ENCODE measurements at places on chromosomes 11 and 22.

DNA sequence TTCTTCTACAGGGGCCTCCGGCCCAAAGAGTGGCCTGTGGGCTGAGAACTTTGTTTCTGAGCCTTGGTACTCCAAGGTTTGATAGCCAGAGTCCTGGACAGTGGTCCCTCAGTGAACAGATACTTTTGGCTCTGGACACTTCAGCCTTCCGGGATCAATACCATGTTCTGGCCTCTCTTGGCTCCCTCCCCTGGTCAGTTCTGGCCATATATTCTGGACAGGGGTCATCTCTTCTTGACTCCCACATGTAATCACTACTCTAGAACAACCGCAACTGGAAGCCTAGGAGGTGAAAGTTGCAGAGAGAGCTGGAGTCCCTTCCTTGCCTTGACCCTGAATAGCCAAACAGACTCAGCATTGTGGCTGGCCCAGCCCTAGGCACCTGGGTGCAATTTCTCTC is 2.3 kb downstream of the RTN4RL2 start:
- DNase-seq, result no peak

DNA sequence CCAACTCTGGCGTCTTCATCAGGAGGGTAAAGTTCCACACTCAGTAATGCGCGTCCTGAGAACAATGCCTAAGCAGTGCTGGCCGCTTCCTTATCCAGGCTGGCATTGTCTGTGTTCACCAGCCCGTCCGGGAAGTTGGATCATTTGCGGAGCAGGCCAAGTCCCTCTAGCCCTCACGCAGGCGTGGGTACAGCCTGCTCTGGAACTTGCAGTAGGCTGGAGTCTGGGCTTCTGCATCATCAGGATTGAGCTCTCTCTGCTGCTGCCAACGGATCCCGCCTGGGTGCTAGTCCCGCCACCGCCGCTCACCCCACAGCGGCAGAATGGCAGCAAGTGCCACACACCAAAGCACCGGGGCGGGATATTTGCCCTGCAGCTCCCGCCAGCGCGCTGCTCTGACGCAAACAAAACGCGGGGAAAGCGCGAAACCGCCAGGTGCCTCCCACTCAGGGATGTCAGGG is 29.0 kb downstream of the GLYATL1 start:
- no peak for DNase-seq

GRCh38 chr11:38252620-38253019 is 1654.6 kb upstream of the RAG2 start:
- no peak for DNase-seq

GRCh38 chr22:24335496-24335895 is 64.9 kb downstream of the SPECC1L start:
- DNase-seq, result no peak

DNA sequence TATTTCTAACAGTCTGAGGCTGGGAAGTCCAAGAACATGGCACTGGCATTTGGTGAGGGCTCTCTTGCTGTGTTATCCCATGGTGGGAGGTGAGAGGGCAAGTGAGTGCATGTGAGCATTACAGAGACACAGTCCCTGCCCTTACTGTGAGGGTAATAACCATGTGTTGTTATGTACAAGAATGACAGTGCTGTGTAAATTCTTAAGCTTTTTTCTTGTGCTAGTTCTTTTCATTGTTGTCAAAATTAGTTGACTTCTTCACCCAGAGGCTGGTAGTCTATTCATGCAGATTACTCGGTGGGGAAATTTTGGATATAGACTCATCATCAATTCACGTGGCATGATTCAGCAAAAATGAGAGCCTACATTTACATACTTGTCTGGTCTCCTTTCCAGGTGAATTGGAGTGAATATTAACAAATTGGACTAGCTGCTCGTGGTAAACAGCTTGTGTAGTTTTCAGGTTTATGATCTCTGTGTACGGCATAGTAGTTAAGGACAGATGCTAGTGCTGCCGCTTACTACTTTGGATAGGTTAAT is 49.3 kb downstream of the ATXN10 start:
- DNase-seq, result no peak

- no peak for DNase-seq
Measured at GRCh38 chr11:22957786-22958185, 97.5 kb upstream of the CCDC179 start.

- no peak for DNase-seq
Measured at GRCh38 chr22:33105501-33105911, 47.3 kb upstream of the SYN3 start.

GRCh38 chr22:29861672-29862297 is 21.2 kb upstream of the MTMR3 start:
- DNase-seq, result no peak

- DNase-seq, result no peak
Measured at GRCh38 chr11:34251589-34251980, 106.2 kb downstream of the ABTB2 start.

- DNase-seq, result no peak
Measured at GRCh38 chr22:29112121-29112520, 39.3 kb downstream of the KREMEN1 start.

GRCh38 chr11:99281331-99281730 is 260.6 kb downstream of the CNTN5 start:
- DNase-seq, result no peak

GRCh38 chr22:23370251-23370650 is 189.9 kb downstream of the BCR start:
- DNase-seq, result no peak

- DNase-seq, result no peak
Measured at GRCh38 chr11:32435511-32435941, at the start of gene WT1. TSS of gene WT1 (minus strand) at chr11:32435539.

DNA sequence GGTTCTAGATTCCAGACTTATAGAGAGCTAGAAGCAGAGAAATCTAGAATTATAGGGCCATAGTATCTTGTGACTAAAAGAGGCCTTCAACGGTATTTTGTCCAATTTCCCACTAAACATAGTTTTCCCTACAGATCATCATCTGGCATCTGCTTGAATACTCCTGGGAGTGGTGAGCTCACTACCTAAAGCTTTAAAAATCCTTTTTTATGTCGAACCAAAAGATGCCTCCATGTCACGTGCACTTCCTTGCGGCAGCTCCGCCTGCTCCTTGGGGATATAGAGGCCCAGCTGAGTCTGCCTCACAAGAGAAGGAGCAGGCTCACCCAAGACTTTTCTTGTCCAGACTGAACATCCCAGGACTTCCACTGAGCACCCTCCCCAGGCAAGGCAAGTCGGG is 4.3 kb upstream of the MB start:
- DNase-seq, result no peak

DNA sequence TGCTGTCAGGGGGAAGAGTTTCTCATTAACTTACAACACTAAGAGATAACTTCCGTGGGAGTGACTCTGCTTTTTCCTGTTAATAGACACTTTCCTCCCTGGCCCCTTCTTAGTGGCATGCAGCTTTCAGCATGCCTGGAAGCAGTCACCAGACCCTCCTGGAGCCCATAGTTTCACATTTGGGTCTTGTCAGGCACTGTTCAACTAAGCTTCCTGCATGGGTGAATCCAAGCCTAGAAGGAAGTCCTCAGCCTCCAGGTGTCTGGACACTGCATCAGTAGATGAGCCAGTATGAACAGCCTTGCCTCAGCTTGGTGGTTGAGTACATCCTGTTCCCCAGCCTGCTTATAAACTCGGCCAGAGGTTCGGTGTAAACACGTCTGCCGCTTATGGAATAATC is 68.1 kb downstream of the PPP6R3 start:
- no peak for DNase-seq

DNA sequence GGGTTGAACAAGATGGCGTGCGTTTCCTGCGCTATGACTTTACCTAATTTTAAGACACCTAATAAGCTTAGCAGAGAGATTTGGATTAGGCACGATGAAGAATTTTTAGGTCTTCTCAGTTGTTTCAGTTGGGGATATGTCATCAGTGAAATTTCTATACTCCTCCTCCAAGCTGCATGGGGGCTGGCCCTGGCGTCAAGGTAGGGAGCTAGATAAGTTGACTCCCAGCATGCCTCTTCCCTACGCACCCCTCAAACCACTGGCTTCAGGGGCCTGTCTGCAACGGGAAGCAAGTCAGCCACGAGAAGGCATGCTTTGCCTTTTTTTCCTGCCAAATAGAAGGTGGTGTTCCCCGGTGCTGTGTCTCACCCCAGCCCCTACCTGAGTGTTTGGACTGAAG is 13.3 kb downstream of the DGAT2 start:
- DNase-seq, result no peak

- DNase-seq, result no peak
Measured at GRCh38 chr22:22343581-22344296, 99.2 kb downstream of the VPREB1 start.

DNA sequence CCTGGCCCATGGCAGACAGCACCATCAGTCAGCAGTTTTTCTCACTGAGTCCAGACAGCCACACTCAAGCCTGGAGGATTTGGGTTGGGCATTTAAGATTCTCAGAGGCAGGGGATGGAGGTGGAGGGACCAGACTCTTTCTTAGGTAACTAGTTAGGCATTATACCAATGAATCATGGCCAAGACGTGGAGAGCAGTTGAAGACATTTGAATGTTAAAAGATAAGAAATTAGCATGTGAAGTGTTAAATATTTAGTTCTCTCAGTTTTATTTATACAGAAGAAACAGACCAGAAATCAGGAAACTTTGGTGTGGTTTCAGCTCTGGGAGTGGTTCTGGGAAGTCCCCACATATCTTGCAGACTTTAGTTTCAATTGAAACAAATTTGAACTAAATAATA is 9.9 kb downstream of the GTF2H1 start:
- DNase-seq, result no peak

- DNase-seq, result no peak
Measured at GRCh38 chr11:130278745-130279144, 36.0 kb downstream of the ZBTB44 start.
